Stimulated activated CD4-positive, alpha-beta T cell treated with anti-CD3 and anti-CD28 coated beads, Interleukin-1b, Interleukin-23, amount 100 ng/mL, for 48 hours (primary cell): ENCODE measurements at places on chromosomes 1 and 21.

GRCh38 chr1:87334351-87335174 is 5.9 kb downstream of the LMO4 start:
- DNase-seq: no peak

- DNase-seq: no peak
Observed at GRCh38 chr1:212196355-212196754, 88.9 kb upstream of the PPP2R5A start.

- no peak for DNase-seq
Observed at GRCh38 chr1:110726755-110727154, 52.0 kb upstream of the KCNA3 start.

GRCh38 chr1:36516372-36517010 is 33.8 kb upstream of the CSF3R start:
- peak; percentile 44 for DNase-seq

DNA sequence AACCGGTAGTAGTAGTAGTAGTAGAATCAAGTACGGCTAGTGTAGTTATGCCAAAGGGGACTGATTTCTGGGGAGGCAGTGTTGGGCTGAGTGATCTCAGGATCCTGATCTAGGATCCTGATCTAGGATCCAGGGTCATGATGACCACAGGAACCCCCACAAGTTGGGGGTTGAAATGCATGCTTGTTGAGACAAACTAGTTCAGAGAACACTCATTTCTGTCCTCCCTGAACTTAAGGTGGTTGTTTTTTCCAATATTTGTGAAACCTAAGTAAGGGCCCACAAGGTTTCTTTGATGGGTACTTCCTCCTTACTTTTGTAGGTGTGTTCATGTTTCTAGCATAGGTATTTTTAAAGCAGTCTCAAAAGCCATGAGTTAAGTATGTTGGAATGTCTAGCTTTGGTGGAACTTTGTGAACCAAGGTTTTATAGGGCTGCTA is 33.9 kb upstream of the PDC start:
- DNase-seq: no peak

DNA sequence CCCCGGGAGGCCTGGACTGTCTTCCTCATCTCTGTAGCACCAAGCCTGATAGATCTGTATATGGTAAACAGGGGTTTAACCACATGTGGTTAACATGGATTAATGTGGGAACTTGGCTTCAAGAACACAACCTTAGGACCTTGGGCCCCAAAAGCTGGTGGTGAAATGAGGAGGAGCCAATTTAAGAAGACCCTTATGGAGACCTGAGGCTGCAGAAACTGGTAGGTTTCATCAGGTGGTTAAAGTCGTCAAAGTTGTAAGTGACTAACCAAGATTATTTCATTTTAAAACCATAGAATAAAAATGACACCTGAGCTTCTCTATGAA is 14.0 kb downstream of the THEMIS2 start:
- DNase-seq: no peak

DNA sequence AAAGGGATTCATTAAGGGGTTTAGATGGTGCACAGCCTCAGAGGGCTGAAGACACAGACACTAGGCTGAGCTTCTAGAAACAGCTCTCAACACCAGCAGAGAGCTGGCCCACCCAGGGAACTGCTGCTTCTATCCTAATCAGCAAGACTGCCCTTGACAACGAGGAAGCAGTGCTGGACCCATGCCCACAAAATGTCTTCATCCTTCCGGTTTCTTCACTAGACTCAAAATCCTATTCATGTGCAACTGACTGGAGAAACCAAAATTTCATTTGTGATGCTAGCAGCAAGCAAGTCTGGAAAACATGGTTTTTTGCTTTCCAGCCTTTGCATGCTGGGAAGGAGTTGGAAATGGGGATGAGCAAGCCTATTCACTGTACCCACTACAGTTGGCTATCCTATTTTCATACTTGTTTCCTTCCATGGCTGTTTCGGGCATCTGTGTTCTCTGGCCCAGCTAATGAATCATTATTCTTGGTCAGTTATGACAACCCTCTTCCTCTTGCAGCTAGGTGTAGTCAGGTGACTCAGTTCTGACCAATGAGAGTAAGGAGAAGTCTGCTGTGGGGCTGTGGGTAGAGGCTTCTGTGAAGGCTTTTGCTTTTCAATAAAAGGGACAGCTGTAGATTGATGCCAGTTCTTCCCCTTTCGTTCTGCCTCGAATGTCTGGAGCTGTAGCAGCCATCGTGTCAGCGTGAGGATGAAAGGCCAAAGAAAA is 14.6 kb upstream of the TMEM61 start:
- no peak for DNase-seq

GRCh38 chr1:100720101-100720500 is 559 bp downstream of the VCAM1 start:
- DNase-seq: no peak

GRCh38 chr1:80359666-80360065 is 1353.1 kb upstream of the ADGRL4 start:
- DNase-seq: no peak

DNA sequence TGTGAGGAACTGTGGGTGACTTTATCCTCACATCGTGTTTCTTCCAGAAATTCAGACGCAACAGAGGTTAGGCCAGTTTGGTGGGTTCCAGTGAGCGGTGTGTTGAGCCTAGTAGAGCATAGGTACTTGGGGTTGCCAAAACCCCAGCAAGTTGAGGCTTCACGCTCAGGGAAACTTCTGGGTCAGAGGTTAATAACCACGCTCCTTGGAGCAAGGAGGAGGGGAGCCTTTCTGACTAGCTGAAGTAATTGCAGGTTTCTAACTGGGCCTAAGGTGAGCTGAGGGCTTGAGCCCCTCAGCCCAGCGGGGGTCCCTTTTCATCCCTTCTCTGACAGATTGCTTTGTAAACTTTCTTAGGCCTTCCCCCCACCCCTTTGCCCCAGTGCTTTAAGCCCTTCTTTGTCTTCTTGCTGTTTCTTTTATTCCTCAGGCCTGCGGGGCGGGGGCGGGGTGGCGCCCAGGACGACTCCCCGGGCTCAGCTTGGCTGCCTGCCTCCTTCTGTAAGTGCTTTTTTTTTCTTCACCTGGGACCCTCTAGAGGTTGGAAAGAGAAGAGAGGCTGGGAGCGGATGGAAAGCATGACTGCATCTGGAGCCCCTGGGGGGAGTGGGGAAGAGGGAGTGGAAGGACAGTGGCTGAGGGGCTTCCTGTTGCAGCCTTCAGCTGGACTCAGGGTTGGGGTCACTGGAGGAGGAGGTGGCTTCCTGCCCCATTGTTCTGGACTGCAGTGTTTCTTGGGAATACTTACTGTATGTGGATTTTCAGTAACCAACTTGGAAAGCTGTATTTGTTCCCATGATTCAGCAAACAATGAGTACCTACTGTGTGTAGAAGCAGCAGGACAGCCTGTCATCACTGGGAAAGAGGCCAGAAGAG is 1.3 kb upstream of the ZNF436 start:
- no peak for DNase-seq

- no peak for DNase-seq
Observed at GRCh38 chr1:112702067-112702395, 4.9 kb downstream of the RHOC start.

GRCh38 chr1:225537554-225538251 is 109.9 kb upstream of the LBR start:
- no peak for DNase-seq

GRCh38 chr1:109201123-109201703 is 12.5 kb upstream of the SARS1 start:
- DNase-seq: peak; percentile 88

- no peak for DNase-seq
Observed at GRCh38 chr1:108896146-108897145, 19.7 kb downstream of the GPSM2 start.

- DNase-seq: no peak
Observed at GRCh38 chr1:13735168-13735930, 35.4 kb downstream of the PRDM2 start.

DNA sequence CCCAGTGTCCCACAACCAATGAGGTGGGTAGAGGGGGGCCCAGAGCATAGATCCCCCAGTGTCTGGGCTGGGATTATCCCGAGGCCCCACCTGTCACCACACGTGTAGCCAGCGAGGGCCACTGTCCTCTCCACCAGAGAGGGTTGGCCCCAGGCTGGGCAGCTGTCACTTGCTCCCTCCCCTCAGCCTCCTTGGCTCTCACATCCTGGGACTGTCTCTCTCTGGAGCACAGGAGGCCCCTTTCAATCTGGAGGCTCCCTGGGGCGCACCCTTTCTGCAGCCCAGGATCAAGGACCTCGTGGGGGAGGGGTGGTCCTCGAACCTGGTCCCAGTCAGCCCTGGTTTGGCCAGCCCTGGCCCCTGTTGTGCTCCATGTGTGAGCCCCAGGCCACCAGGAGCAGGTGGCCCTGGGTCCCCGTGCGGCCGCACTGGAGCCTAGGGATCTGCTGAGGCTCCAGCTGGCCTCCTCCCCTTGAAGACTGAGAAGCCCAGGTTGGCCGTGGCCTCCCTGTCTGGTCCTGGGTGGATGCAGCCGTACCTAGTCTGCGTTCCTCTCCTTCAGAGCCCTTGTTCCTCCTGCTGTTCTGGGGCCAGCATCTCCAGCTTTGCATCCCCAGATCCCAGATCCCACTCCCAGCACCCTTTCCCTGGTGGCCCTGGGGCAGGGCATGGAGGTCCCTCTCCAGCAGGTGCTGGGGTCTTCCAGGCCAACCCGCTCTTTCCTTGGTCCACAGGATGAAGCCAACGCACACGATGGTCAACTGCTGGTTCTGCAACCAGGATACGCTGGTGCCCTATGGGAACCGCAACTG is 6.7 kb downstream of the TMEM201 start:
- DNase-seq: no peak

- no peak for DNase-seq
Observed at GRCh38 chr1:241396747-241397681, 40.0 kb upstream of the RGS7 start.

GRCh38 chr1:87393445-87394085 is 64.9 kb downstream of the LMO4 start:
- no peak for DNase-seq

GRCh38 chr1:189374816-189375215 is 1102.8 kb downstream of the BRINP3 start:
- no peak for DNase-seq

DNA sequence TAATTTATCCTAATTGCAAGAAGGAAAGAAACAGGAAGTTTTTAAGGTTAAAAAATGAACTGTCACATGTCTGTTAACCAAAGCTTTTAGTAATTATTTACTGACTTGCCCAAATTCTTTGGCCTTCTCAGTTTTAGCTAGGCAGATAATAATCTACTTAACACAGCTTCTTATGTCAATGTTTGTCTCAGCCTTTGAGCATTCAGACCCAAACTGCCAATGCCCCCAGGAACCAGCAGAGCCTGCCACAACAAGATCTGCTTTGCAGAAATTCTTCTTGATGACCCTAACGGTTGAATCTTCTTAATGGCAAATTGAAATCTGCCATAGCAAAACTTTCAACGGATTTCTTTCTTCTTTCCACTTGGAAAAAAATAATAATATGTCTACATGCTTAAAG is 792.4 kb upstream of the ADGRL2 start:
- DNase-seq: no peak

DNA sequence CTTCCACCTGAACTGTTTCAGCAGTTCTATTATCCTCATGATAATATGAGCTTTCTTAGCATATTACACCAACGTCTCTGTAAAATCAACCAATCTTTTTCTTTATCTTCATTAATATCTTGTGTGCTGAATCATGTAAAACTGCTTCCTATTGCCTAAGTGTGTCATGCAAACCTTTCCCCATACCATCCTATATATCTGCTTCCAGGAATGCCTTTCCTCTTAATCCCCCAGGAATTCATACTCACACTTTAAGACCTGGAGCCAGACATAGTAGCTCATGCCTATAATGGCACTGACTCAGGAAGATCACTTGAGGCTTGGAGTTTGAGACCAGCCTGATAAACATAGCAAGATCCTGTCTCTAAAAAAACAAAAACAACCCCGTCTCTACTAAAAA is 183.9 kb downstream of the NRIP1 start:
- DNase-seq: no peak

DNA sequence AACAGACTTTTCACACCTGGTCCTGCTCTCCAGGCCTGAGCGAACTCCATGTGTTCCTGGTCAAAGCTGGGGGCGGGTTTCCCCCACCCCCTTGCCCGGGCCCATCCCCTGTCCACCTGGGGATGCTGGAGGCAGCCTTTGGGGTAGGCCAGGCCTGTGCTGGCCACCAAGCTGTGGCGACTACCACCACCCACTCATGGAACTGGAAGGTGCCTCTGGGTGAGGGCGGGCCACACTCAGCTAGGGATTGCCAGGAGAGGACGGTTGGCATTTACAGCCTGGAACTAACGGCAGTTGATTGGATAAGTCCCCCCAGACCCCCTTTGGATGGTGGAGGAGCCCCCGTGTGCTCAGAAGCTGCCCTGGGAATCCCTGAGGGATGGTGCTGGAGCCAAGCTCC is 7.9 kb downstream of the S100B start:
- DNase-seq: no peak

DNA sequence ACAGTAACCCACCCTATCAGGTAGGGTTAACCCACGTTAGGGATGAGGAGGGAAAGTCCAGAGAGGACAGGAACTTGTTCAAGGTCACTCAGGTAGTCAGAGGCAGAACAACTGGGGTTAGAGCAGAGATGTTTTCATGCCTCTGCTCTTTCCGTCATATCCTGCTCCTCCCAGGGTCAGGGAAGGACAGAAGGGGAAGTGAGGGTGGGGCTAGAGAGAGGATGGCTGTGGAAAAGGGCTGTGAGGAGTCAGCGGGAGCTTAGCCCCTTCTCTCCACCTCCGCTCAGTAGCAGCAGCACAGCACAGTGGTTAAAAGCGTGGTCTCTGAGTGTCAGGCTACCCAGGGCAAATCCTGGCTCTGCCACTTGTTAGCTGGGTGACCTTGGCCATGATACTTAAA is 36.5 kb downstream of the DDX20 start:
- DNase-seq: no peak

DNA sequence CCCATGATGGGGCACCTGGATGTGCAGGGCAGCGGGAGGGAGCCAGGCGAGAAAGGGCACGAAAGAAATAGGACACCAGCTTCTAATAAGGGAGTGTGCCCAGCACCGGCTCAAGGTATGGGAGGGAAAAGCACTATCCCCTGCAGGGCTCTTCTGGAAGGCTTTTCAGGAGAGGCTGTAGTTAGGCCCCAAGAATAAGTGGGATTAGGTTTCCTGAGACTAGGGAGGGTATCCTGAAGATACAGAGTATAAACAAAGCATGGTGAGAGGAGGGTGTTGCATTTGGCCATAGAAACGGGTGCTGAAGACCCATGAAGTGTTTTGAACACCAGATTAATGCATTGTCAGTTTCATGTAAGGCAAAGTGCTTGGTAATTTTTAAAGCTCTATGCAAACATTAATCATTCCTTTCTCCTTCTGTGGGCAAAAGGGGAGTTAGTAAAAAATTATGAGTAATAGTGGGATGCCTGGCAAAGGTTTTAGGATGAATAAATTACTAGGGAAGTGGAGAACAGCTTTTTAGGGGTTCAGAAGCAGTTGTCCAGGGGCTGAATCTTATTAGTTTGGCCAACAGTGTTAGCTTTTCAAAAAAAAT is 74.0 kb downstream of the SYT6 start:
- DNase-seq: no peak

DNA sequence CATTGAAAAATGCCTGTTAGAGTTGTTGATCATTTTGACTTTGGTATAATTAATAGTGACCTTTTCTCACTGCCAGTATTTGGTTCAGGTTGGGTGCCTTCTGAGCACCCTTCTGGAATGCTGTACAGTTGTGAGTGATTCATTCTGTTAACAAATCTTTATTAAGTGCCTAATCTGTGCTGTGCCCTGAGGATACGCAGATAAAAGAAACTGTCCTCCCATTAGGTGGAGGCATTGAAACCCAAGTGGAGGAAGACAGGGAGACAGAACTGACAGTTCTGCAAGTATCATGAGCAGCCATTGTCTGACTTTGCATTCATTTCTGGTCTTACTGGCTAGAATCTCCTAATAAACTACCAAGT is 76.1 kb upstream of the ZNF326 start:
- no peak for DNase-seq

GRCh38 chr1:234571702-234572101 is 38.3 kb downstream of the IRF2BP2 start:
- no peak for DNase-seq

GRCh38 chr1:203267912-203268311 is 37.4 kb upstream of the BTG2 start:
- DNase-seq: no peak
